ENCODE measurements at places on chromosomes 4 and X. TPM values are rescaled to one million over a fixed set of nuclear protein-coding genes. Genes with fewer than 3 reads are reported as not detected.

Gene MAP9
- 5.3 TPM for total RNA-seq

Gene MTNR1A
- total RNA-seq: not detected

DNA sequence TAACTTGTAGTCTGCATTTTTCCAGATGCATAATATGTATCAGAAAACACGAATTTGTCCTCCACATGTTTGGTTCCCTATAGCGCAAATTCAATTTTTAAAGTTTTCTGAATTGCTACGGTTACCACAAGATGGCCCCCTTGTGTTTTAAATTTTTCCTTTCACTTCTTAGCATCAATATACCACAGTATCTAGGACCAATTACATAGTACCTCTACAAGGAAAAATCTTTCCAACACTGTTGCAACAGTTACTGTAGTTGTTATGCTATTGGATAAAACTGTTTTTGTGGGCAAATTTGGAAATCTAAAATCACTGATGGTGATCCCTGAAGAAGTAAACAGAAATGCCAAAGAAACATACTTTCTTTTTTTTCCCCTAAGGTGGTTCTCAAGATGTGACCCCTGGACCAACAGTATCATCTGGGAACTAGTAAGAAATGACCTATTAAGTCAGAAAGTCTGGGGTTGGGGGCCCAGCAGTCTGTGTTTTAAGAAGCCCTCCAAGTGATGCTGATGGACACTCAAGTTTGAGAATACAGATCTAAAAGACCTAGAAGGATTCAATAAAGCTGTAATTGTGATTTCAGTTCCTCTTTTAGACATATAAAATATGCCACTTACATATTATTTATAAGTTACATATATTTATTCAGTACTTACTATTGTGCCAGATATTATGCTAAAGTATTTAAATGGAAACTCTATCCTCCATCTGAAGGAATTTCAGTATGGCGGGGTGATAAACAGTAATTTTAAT is 3.1 kb downstream of the ZGRF1 start:
- peak overlapping the region; percentile 61 for H3K27ac ChIP-seq
- no peaks in the 10 kb centered on the region for H3K27me3 ChIP-seq
- peaks cover 23% of the 10 kb centered on the region for H3K4me1 ChIP-seq
- DNase-seq: no peak

GRCh38 chr4:26692014-26692726 is 108.3 kb downstream of the TBC1D19 start:
- no peak overlapping the region for H3K4me3 ChIP-seq
- H3K4me1 ChIP-seq: no peaks in the 10 kb centered on the region
- DNase-seq: no peak
- no peak overlapping the region for H3K27ac ChIP-seq

Gene NXF3
- total RNA-seq: not detected

GRCh38 chr4:147524601-147525000 is 43.7 kb downstream of the EDNRA start:
- no peak overlapping the region for H3K4me3 ChIP-seq
- H3K27me3 ChIP-seq: peaks cover 13% of the 10 kb centered on the region
- no peaks in the 10 kb centered on the region for H3K36me3 ChIP-seq
- no peaks in the 10 kb centered on the region for H3K4me1 ChIP-seq
- H3K27ac ChIP-seq: no peak overlapping the region

Gene HS3ST1
- total RNA-seq: 0.19 TPM

Gene DNAAF6
- not detected for total RNA-seq

Gene GK2
- not detected for total RNA-seq

DNA sequence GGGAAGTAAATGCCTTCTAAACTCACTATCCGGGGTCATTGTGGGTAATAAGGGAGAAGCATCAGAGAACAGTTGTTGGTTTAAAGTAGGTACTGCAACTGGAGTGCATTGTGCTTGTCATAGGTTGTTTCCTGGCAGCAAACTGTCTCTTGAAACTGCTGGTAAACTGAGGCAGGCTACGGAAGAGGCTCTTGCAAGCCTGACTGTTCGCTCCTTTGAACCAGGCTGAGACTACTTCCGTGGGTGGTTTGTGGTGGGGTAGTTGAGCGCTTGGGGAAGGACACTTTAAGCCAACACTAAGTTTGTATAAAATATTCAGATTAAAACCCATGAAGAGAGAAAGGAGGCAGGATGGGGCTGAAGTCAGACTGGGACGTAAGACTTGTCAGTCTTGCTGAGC is 45.2 kb upstream of the WDR1 start:
- no peak overlapping the region for H3K4me3 ChIP-seq
- peak; percentile 84 for DNase-seq
- H3K36me3 ChIP-seq: no peaks in the 10 kb centered on the region
- H3K4me1 ChIP-seq: peaks cover 32% of the 10 kb centered on the region
- H3K27ac ChIP-seq: peak overlapping the region; percentile 81

- no peaks in the 10 kb centered on the region for H3K27me3 ChIP-seq
- no peak overlapping the region for H3K4me3 ChIP-seq
- no peaks in the 10 kb centered on the region for H3K36me3 ChIP-seq
- H3K4me1 ChIP-seq: no peaks in the 10 kb centered on the region
- H3K27ac ChIP-seq: no peak overlapping the region
Observed at GRCh38 chrX:85544609-85545008, 165.1 kb upstream of the POF1B start.

- no peaks in the 10 kb centered on the region for H3K36me3 ChIP-seq
- H3K4me3 ChIP-seq: no peak overlapping the region
- H3K27me3 ChIP-seq: no peaks in the 10 kb centered on the region
- H3K4me1 ChIP-seq: no peaks in the 10 kb centered on the region
- DNase-seq: no peak
Observed at GRCh38 chrX:133590703-133591505, 175.6 kb upstream of the GPC4 start.

DNA sequence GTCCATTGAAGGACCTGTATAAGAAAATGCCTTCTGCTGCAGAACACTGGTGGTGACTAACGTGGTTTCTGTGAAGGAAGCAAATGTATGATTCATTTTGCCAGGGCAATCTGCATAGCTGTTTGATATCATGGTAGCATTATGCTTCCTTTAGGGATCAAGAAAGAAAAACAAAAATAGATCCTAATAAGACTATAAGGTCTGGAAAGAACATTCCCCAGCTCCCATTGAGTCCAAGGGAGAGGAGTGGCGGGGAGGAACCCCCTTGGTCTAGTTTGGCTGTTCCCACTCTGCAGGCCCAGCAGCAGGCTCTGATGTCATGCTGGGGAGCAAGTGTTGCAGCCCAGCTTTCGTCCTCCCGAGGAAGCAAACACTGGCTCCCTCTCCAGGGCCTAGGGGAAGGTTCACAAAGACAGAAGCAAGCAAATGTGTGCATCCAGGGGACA is 154.5 kb upstream of the GALNT7 start:
- no peak overlapping the region for H3K27ac ChIP-seq
- no peaks in the 10 kb centered on the region for H3K36me3 ChIP-seq
- H3K4me1 ChIP-seq: no peaks in the 10 kb centered on the region
- DNase-seq: no peak
- H3K27me3 ChIP-seq: peaks cover 11% of the 10 kb centered on the region
- no peak overlapping the region for H3K4me3 ChIP-seq

DNA sequence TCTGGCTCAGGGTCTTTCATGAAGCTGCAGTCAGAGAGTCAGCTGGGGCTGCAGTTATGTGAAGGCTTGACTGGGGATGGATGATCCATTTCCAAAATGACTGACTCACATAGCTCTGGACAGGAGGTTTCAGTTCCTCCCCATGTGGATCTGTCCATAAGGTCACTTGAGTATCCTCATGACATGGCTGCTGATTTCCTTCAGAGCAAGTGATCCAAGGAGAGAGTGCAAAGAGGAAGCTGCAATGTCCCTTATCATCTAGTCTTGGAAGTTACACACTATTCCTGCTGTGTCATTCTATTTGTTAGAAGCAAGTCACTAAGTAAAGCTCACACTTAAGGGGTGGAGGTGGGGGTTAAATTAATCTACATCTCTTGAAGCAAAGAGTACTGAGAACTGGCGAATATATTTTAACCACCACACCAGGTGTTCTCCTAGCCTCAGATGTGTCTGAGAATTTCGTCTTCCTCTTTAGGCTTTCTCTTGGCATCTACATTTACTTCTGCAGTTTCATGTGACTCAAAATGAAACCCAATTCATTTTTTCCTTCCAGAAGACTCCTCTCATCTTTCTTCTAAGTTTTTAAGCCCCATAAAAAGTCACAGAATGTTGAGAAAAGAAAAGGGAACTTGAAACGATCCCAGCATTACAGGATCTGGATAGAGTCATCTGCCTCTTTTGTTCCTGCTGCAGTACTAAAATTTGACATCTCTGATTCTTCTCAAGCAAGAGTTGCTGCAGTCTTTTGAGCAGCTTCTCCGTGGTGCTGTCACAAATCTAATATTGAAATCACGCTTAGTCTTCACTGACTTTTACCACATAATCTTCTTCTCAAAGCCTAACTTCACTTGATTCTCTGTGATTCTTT is 3.8 kb upstream of the GRPR start:
- no peak overlapping the region for H3K27ac ChIP-seq
- no peaks in the 10 kb centered on the region for H3K36me3 ChIP-seq
- H3K4me1 ChIP-seq: peaks cover 18% of the 10 kb centered on the region
- no peak overlapping the region for H3K4me3 ChIP-seq
- peaks cover 26% of the 10 kb centered on the region for H3K27me3 ChIP-seq
- no peak for DNase-seq

- peaks cover 2% of the 10 kb centered on the region for H3K27me3 ChIP-seq
- DNase-seq: no peak
- peak overlapping the region; percentile 48 for H3K27ac ChIP-seq
- peaks cover 32% of the 10 kb centered on the region for H3K4me1 ChIP-seq
Observed at GRCh38 chr4:40576651-40577480, 52.8 kb downstream of the RBM47 start.

DNA sequence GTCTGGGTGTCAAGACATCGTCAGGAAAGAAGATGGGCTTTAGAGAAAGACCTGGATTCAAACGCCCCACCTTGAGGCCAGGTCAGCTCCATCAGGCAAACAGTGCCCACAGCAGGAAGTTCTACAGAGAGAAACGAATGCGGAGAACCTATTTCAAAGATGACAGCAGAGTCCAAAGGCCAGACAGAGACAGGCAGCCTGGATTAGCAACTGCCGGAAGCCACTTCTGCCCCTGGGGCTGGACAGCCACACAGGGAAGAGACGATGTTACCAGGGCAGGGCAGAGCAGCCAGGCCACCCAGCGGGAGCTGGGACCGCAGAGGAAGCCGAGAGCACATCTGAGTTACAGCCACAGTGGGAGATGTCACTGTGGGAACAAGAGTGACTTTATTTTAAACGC is 1.2 kb downstream of the C4orf50 start:
- H3K27me3 ChIP-seq: no peaks in the 10 kb centered on the region
- no peak for DNase-seq
- H3K36me3 ChIP-seq: no peaks in the 10 kb centered on the region
- no peaks in the 10 kb centered on the region for H3K4me1 ChIP-seq
- H3K4me3 ChIP-seq: no peak overlapping the region
- H3K27ac ChIP-seq: no peak overlapping the region

Gene RENBP
- total RNA-seq: 7.5 TPM

GRCh38 chrX:9131066-9131465 is 97.1 kb upstream of the FAM9B start:
- DNase-seq: no peak
- H3K36me3 ChIP-seq: peaks cover 3% of the 10 kb centered on the region
- no peaks in the 10 kb centered on the region for H3K4me1 ChIP-seq
- H3K27me3 ChIP-seq: no peaks in the 10 kb centered on the region

Gene HTN3
- not detected for total RNA-seq

Gene WFS1
- total RNA-seq: 1.8 TPM

DNA sequence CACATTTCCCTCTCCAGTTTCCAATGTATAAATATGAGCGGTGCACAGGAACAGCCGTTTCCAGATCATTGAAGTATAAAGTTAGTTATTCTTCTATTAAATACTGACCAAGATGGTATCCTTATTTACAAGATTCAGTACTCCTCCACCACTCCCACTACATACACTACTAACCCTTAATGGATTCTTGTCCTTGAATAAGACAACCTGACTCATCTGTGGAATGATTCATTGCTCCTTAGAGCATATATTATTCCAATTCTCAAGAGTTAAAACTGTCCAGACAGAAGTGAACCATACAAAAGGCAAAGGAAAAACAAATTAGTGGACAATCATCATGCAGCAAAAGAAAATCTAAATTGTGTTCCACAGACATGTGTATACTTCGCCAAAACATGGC is 373.3 kb downstream of the IDS start:
- H3K27me3 ChIP-seq: no peaks in the 10 kb centered on the region
- H3K27ac ChIP-seq: no peak overlapping the region
- no peaks in the 10 kb centered on the region for H3K36me3 ChIP-seq
- H3K4me1 ChIP-seq: no peaks in the 10 kb centered on the region
- no peak for DNase-seq

Gene SPATA4
- not detected for total RNA-seq

Gene CFAP99
- total RNA-seq: not detected

Gene MXRA5
- not detected for total RNA-seq

DNA sequence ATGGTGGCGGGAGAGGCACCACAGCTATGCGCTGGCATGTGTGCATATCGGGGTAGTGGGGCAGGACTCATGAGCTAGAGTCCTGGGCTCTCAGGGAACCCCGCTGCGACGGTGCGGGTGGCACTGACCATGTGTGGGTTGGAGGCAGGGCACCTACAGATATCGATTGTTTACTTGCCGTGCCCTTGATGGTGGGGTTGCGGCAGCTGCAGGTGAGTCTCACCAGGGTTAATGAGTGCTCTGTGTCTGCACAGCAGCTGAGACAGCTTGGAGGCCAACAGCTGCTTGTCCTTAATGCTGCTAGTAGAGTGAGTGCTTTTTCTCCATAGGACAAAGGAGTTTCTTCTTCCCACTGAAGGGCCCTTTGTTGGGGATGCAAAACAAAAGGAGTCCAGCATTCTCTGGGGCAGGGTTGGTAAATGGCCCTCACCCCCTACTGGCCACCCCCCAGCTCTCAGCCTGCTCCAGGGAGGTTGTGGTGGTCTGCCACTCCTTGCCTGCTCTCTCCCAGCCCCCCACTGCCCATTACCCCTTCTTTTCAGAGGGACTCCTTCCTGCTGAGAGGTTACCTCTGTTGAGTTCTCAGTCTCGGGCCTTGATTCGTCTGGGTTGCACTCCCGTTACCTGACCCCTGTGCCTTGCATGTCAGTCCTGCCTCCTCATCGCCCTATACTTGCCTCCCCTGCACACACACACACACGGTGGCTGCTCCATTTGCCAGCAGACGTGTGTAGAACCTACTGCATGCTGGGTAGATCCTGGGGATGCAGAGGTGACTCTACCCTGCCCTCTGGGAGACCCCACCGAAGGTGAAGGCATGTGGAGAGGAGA is 52.8 kb downstream of the TBC1D14 start:
- no peaks in the 10 kb centered on the region for H3K27me3 ChIP-seq
- H3K4me1 ChIP-seq: peaks cover 26% of the 10 kb centered on the region
- no peak for DNase-seq
- no peak overlapping the region for H3K4me3 ChIP-seq
- H3K27ac ChIP-seq: no peak overlapping the region
- peaks cover 5% of the 10 kb centered on the region for H3K36me3 ChIP-seq

DNA sequence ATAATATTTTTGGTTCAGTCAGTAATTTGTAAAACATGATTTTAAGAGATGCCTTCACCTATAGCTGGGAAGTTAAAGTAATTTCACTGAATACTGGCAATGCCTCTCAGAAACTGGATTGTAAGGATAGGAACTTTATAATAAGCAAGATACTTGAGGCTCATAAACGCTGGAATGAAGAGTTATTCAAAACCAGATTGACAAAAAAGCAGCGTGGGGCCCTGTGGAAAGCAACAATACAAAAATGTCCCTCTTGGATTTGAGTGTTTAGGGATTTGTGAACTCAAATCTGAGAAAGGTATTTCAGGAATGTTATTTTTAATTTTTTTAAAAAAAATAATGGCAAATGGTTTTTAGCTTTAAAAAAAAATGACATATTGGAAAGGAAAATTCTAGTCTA is 94.6 kb downstream of the ANK2 start:
- H3K27ac ChIP-seq: no peak overlapping the region
- peaks cover 14% of the 10 kb centered on the region for H3K4me1 ChIP-seq
- H3K27me3 ChIP-seq: peaks cover 5% of the 10 kb centered on the region
- H3K36me3 ChIP-seq: no peaks in the 10 kb centered on the region
- DNase-seq: no peak

Gene NKX6-1
- not detected for total RNA-seq
